Epithelial cell of proximal tubule (primary cell): ENCODE measurements at places on chromosomes 11 and 22. TPM values are rescaled to one million over a fixed set of nuclear protein-coding genes. Genes with fewer than 3 reads are reported as not detected.

The RGL4 gene
- total RNA-seq: not detected in 2 replicates

The PKDREJ gene
- total RNA-seq: not detected in 2 replicates

The ACR gene
- not detected in 2 replicates for total RNA-seq

The ARHGAP8 gene
- total RNA-seq: 18.9 and 38.1 TPM in 2 replicates

The EIF3D gene
- total RNA-seq: 297 and 435 TPM in 2 replicates
